ENCODE measurements at places on chromosomes 13 and 19. TPM values are rescaled to one million over a fixed set of nuclear protein-coding genes. Genes with fewer than 3 reads are reported as not detected.

Gene PSG3
- not detected for total RNA-seq

Gene TMC4
- total RNA-seq, result 57.3 TPM

Gene ACTMAP
- 4.2 TPM for total RNA-seq

Gene RASAL3
- 2.6 TPM for total RNA-seq

Gene RANBP3
- total RNA-seq, result 90.0 TPM

Gene CGB2
- total RNA-seq, result not detected

Gene GGN
- total RNA-seq, result 0.78 TPM

DNA sequence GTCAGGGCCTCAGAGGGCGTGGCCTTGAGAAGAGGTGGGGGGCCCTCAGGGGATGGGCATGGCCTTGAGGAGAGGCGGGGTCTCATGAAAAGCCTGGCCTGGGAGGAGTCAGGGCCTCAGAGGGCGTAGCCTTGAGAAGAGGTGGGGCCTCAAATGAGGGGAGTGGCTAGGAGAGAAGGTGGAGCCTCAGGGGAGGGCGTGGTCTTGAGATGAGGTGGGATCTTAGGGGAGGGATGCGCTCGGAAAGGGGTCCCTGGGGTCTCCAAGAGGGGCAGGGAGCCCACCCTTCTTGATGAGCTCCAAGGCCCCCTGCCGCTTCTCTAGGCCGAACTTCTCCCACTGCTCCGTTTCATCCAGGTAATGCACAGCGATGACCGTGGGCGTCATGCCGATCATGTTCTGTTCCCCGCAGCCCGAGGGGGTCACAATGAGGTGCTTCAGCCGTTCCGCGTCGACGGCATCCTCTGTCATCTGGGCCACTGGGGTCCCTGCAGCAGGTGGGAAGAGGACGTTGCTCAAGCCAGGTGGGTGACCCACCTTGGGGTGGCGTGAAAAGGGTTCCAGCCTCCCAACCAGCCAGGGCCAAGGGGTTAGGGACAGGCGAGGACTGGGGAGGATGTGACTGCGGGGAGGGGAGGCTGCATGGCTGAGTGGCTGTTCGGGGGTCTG lies 24.3 kb upstream of the TNFSF14 start:
- DNase-seq, result no peak

GRCh38 chr19:1259206-1259875 lies 9.8 kb upstream of the CIRBP start:
- peak; percentile 66 for DNase-seq

GRCh38 chr13:75226733-75227435 lies 255.1 kb downstream of the TBC1D4 start:
- no peak for DNase-seq

- no peak for DNase-seq
Measured at GRCh38 chr13:43915451-43915850, 35.7 kb downstream of the LACC1 start.

GRCh38 chr19:50300051-50300450 lies 29.1 kb downstream of the KCNC3 start:
- DNase-seq, result no peak

DNA sequence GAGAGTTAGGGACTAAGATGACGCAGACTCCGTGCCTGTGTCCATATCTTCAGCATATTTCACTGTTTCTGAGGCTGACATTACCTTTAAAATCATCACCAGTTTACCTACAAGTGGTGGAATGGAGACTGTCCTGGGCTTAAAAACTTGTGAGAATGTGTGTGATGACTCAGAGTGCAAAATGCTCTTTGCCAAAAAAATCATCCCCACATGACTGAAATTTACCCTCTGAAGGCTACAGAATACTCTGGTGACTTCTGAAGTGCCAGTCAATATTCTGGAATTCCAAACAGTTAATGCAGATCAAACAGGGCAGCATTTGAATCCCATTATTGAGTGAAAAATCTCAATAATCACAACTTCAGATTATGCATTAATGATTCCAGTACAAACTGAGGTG lies 901.4 kb downstream of the EFNB2 start:
- no peak for DNase-seq

DNA sequence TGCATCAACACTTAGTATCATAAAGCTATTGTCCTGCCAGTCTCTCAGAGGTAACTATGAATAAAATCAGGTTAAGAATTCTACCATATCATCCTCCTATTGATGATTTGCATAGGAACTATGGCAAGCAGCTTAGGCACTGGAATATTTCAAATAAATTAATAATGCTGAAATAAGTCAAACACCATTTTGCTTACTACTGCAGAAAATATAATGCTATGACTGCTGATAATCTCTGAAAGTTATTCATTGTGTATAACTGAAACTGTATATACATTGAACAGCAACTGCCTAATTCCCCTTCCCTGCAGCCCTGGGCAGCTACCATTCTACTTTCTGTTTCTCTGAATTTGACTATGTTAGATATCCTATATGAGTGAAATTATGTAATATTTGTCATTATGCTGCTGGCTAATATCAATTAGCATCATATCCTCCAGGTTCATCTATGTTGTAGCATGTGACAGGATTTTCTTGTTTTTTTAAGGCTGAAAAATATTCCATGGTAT lies 318.8 kb upstream of the SGCG start:
- no peak for DNase-seq

- DNase-seq, result no peak
Measured at GRCh38 chr13:50437252-50437651, 406.2 kb downstream of the DLEU7 start.

DNA sequence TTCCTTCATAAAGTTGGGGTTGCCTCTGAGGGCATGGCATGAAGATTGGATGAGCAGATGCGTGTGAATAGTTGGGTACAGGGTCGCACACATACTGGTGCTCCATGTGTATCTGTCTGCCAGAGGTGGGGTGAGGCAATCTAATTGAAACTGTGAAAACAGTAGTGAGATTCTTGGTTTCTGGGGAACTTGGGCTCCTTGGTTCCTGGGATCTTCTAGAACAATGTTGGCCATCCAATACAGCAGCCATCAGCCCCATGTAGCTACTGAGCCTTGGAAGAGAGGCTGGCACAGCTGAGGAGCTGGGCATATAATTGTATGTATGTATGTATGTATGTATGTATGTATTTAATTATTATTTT lies 616 bp downstream of the FCHO1 start:
- DNase-seq, result no peak

DNA sequence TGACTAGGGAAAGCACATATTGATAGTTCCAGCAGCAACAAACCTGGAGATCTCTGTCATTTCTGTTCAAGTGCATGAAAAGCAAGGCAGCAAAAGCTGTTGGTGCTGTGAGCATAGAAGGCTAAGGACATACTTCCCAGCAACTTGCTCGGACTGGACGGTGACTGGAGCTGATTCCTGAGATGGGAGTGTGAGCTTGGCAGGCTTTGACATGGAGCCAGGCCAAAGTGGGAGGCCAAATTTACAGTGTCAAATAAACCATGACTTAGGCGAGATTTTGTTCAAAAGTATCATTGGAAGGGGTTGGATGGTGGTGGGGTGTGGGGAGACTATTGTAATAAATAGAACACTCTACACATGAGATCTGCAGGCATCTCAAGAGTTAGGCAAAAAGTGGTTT lies 5.9 kb upstream of the ARGLU1 start:
- DNase-seq, result no peak

DNA sequence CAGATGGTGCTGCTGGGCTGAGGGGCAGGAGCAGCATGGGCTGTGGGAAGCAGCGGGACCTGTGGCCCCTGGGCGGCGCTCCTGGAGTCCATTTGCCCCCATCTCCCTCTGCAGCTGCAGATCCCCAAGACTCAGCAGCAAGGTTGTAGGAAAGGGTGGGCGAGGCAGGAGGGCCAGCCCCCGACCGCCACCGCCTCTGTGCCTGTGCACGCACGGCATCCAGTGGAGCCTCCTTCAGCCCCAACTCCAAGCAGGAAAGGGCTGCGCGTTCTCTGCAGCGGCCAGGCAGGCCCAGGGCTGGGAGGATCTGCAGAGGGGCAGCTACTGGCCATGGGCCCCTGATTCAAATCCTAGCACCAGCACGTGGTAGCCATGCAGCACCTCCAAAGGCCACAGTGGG lies 20.8 kb downstream of the DPF1 start:
- no peak for DNase-seq
